RPMI7951 (cell line): ENCODE measurements at places on chromosomes 11 and 22. TPM values are rescaled to one million over a fixed set of nuclear protein-coding genes. Genes with fewer than 3 reads are reported as not detected.
A peak's percentile ranks its signal among the peaks of the same experiment; 100 is the strongest.

Gene MADD
- total RNA-seq: 13.5 and 17.0 TPM in 2 replicates

Gene DTX4
- total RNA-seq: 0.48 and 0.49 TPM in 2 replicates

Gene VPREB1
- total RNA-seq: not detected in 2 replicates

Gene FAM180B
- not detected in 2 replicates for total RNA-seq

Gene ABCG4
- 0.20 and 0.24 TPM in 2 replicates for total RNA-seq

Gene MYOD1
- 0.72 TPM in 1 of 2 replicates, not detected in the other for total RNA-seq

DNA sequence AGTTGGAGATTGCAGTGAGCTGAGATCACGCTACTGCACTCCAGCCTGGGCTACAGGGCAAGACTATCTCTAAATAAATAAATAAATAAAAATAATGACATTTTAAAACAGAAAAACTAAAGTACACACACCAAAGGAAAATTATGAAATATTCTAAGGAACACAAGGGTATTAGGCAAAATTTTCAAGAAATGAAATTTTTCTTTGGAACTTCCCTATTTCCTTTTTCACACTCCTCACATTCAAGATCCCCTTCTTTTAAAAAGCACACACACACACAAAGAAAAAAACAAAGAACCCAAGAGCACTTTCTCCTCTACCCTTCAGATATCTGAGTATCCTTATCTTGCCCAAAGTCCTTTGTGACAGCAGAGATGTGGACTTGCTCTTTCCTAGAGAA, 92.8 kb downstream of the CCDC73 start:
- DNase-seq: no peak

DNA sequence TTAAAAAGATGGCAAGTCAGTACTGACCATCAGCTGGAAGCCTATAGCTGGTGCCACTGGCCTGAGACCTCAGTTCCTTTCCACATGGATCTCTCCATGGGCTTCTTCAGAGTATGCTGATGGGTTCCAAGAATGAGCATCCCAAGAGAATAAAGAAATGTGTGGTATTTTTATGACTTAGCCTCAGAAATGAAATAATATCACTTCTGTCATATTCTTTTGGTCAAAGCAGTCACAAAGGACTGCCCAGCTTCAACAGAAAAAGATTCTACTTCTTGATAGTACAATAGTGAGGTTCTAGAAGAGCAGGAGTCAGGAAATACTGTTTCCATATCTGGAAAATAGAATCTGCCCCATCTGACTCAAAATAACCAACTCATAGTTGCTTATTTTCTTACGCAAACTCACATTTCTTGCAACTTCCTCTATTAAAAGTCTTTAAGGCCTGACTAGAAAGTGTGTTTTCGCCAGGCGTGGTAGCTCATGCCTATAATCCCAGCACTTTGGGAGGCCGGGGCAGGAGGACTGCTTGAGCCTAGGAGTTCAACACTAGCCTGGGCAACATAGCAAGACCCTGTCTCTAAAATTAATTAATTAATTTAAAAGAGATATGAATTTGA, 116.9 kb downstream of the SIK3 start:
- no peak for DNase-seq

GRCh38 chr11:117841551-117842031, 17.0 kb upstream of the FXYD2 start:
- no peak for DNase-seq

- DNase-seq: no peak
These were observed 2.6 kb downstream of the OR51G2 start for GRCh38 chr11:4916581-4916980.

GRCh38 chr11:2535673-2536439, 91.0 kb downstream of the KCNQ1 start:
- no peak for DNase-seq

- DNase-seq: peak; percentile 95
These were observed 85.4 kb downstream of the MTNR1B start for GRCh38 chr11:93054881-93055280.

DNA sequence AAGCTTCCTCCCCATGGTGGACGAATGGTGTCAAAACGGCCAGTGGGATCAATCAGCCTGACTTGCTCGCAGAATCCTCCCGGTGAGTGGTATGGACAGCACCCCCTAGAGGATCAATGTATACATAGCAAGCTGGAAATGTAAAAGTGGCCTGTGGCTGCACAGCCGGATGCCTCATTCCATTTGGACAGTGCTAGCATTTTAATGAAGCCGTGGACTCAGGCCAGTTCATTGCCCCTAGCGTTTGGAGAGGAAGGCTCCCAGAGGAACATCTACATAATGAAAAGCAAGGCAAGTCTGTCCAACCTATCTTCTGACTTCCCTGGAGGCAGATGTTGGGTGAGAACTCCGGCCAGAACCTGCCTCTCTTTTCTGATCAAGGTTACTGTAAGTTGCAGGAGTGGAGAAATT, 942.3 kb downstream of the NTM start:
- DNase-seq: peak; percentile 80

DNA sequence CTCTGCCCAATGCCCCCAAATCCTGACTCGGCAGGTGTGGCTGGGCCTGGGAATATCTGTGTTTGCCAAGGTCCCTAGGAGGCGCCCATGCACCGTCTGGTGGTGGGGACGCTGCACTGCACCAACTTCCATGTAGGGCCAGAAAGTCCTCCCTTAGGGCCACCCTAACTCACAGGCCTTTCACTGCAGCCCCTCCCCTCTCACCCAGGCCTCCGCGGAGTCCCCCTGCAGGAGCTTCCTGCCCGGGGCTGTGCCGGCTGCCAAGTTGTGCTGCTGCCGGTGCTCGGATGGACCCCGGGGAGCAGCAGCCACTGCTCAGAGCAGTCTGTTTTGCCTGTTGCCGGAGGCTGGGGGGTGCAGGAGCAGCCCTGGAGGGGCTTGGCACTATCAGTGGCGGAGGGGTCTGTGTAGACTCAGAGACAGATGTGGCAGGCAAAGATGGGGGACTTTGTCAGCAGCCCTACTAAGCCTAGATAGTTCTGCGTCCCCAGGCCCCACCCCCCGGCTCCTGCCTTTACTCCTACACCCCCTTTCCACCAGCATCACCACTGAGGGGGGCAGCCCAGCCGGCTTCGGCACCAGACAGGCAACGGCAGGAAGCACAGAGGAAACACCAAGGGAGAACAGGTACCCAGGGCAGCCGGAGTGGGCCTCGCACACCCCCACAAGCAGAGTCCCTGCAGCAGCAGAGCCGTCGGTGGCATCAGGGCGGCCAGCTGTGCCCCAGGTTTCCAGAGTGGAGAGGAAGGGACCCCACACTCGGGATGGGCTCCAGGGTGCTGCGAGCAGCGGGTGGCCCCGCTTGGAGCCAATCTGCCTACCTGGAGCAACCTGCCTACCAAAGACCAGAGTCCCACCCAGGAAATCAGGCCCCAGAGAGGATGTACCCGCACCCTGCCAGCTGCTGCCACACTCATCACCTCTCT, 124.3 kb downstream of the TRIM29 start:
- DNase-seq: peak; percentile 18
